ENCODE measurements at places on chromosomes 16 and 17.

GRCh38 chr16:9154567-9155410 lies 63.3 kb downstream of the HAPSTR1 start:
- no peak for DNase-seq

DNA sequence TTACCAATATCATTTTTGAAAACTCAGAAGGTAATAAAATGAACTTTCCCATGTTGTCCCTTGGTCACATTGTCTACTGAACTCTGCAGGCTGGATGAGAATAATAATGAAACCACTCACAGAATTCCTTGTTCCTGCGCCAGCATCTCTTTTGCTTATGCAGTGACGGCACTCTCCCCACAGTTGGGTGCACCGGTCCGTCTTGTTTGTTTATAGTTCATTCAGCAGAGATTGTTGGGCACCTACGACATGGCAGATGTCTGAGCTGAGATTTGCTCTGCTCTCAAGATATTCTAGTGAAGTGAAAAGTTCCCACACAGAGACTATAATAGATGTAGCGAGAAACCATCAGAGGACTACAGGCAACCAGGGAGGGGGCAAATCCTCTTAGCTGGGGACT lies 375.7 kb upstream of the CDH11 start:
- no peak for DNase-seq

- DNase-seq: no peak
Observed at GRCh38 chr16:50537533-50538290, 10.5 kb upstream of the NKD1 start.

GRCh38 chr16:78762222-78762621 lies 662.8 kb downstream of the WWOX start:
- DNase-seq: no peak

DNA sequence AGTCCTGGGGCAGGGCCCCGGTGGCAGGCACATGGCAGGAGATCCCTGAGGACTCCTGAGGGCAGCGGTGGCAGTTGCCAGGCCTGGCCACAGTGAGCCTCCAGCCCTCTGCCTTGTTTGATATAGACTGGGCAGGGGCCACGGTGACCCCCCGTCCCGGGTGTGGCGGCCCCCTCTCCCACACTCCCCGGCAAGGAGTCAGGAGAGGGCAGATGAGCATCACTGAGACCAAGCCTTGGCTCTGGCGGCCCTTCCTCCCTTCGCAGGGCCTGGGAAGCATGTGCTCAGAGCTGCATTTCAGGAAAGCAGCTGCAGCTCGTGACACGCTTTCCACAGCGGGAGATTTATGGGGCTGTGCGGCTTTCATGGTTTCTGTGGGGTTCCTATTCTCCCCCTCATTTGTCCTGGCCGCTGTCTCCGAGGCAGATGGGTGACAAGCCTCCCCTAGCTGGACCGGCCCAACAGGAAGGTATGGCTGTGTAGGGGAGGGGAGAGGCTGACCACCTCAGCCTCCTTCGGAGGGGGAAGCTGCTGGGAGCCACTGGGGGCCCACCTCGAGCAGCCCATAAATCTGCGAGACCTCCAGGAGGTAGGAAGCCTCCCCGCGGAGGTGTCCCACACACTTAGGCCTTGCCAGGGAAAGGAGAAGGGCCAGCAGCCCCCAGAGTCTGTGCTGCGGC lies 211.4 kb downstream of the NTN1 start:
- DNase-seq: no peak
